ENCODE measurements at places on chromosomes 6 and 20. TPM values are rescaled to one million over a fixed set of nuclear protein-coding genes. Genes with fewer than 3 reads are reported as not detected.

The FAM162B gene
- not detected for total RNA-seq

The CST3 gene
- total RNA-seq: 1.8 TPM

The MACROD2 gene
- not detected for total RNA-seq

The THEMIS gene
- total RNA-seq: 48.1 TPM

The SLC13A3 gene
- total RNA-seq: not detected

The DSP gene
- total RNA-seq: 0.02 TPM

The KCNQ2 gene
- 0.05 TPM for total RNA-seq

The LY6G6C gene
- 0.25 TPM for total RNA-seq

The SLC39A7 gene
- total RNA-seq: 55.9 TPM

The SLC24A3 gene
- not detected for total RNA-seq

The MRS2 gene
- 24.5 TPM for total RNA-seq

The C6orf58 gene
- total RNA-seq: not detected

The ANGPT4 gene
- total RNA-seq: not detected

The GOPC gene
- total RNA-seq: 26.4 TPM

The RPS10 gene
- total RNA-seq: 1,512 TPM
